ENCODE measurements at places on chromosomes 1 and 21. TPM values are rescaled to one million over a fixed set of nuclear protein-coding genes. Genes with fewer than 3 reads are reported as not detected.

IQGAP3 gene
- 4.3 TPM for total RNA-seq

AJAP1 gene
- not detected for total RNA-seq

TMEM269 gene
- total RNA-seq, result not detected

CHI3L2 gene
- 4.9 TPM for total RNA-seq

PLPPR5 gene
- total RNA-seq, result not detected

GABPB2 gene
- 11.8 TPM for total RNA-seq

LCE1A gene
- total RNA-seq, result not detected

OR14A2 gene
- total RNA-seq, result not detected

LYST gene
- total RNA-seq, result 11.6 TPM
